Tibial nerve (tissue), 4 donors: ENCODE measurements at places on chromosomes 6 and 20.

DNA sequence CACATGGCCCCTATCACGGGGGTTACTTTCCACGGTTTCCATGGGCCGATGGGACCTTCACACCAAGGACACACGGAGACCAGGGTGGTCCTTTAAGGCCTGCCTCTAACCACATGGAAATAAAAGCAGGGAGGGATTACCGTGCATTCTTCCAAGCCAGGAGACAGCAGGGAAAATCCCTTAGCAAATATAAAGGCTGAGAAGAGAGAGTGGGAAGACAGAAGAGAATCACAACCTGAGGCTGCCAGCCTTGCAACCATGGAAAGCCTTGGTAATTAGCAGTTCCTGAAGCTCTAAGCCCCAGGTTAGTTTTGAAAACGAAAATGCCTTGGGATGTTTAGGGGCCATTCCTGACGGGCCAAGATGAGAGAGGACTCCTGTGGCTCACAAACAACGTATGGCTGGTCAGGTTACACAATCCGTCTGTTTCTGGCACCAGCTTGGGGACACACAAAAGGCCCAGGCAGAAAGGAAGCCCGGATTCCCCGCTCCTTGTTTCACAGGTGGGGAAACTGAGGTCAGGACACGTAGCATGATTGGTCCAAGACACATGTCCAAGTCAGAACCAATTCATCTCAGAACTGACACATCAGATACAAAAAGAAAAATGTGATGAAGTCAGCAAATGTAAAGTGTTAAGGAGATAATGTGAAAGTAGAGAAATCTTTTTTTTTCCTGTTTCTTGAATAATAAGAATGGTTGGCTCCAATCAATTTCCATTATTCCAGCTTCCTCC, 2.8 kb downstream of the PREX1 start:
- no peak for DNase-seq

- peak; percentile 63 for DNase-seq
Measured at GRCh38 chr20:49612127-49612738, 44.3 kb upstream of the PTGIS start.

GRCh38 chr6:7541175-7542064, at the start of gene DSP:
Gene DSP (plus strand): TSS chr6:7541671. CDS start chr6:7541916, 245 bp downstream.
- no peak for DNase-seq

- no peak for DNase-seq
Measured at GRCh38 chr20:48096957-48097890, 311.9 kb upstream of the SULF2 start.
